Mucosa of descending colon (tissue), 3 donors: ENCODE measurements at places on chromosomes 7 and 10. TPM values are rescaled to one million over a fixed set of nuclear protein-coding genes. Genes with fewer than 3 reads are reported as not detected.

- peak; percentile 27 for DNase-seq
Observed at GRCh38 chr7:7746458-7746857, 28.1 kb upstream of the RPA3 start.

DNA sequence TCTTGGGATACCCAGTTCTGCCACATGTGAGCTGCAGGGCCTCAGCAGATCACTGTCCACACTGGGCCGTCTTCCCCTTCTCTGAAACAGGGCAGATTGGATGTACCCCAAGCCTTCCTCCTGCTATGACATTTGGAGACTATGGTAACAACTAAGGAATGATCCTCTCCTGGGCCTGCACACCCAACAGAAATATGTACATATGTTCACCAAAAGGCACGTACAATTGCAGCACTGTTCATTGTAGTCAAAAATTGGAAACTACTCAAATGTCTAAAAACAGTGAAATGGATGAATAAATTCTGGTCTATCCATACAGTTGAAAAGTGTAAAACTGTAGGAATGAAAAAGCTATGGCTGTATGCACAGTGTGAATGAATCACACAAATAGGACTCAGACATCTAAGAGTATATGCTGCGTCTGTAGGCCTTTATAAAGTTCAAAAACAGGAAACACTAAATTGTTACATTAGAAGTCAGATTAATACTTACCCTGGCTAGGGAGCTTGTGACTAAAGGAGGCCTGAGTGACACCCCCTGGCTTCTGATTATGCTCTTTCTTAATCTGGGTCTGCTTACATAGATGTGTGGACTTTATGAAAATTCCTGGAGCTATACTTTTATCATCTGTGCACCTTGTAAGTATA is 16.1 kb upstream of the XPNPEP1 start:
- DNase-seq: no peak

DNA sequence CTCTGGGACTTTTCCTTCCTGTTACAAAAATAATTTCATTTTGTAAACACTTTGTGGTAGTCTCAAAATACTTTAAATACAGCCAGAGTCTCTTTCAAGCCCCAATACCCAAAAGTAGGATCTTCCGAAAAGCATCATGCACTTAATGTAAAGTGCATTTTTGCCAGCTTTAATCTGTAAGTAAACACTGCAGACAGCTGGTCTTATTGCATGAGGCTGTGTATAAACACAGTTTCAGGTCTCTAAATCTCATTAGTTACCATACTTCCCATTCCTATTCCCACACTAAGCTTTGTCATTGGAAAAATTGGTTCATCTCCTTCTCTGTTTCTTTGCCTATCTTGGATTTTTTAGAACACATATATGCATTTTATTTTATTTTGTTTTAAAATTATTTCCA is 87.6 kb upstream of the GNAI1 start:
- no peak for DNase-seq

DNA sequence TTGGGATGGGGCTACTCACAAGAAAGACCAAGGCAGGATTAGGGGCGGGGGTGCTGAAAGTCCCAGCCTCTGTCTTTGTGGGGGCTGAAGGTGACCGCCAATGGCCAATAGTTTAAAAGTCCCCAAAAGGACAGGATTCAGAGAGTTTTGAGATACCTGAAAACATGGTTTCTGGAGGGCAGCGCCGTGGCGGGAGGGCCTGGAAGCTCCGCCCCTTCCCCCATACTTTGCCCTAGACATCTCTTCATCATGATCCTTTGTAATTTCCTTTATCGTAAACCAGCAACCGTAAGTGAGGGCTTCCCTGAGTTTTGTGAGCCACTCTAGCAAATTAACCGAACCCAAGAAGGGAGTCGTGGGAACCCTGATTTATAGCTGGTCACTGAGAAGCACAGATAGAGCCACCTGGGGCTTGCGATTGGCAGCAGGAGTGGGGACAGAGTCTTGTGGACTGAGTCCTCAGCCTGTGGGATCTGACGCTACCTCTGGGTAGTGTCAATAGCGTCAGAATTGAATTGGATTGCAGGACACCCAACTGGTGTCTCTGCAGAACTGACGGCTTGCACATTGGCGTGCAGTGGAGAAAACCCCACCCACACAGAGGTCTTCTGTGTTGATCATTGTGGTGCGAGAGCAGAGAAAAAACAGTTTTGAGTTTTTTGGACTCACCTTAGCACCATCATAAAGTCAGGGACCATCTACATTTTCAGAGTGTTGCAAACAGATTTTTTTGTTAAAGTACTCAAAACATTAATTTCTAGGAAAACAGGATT is 169.3 kb downstream of the USP6NL start:
- no peak for DNase-seq

- DNase-seq: peak; percentile 57
Observed at GRCh38 chr7:131948434-131949053, 392.1 kb upstream of the PODXL start.

The GIMAP5 gene
- total RNA-seq: 10.3 TPM

The SPDYE11 gene
- not detected for total RNA-seq

The SPDYE8 gene
- not detected for total RNA-seq

The CD36 gene
- total RNA-seq: 25.0 TPM

The MYPN gene
- total RNA-seq: 1.8 TPM
